CD4-positive, alpha-beta memory T cell (primary cell): ENCODE measurements at places on chromosomes 12 and 14.

- DNase-seq, result no peak
Measured at GRCh38 chr12:48932878-48933277, 7.6 kb upstream of the FKBP11 start.

DNA sequence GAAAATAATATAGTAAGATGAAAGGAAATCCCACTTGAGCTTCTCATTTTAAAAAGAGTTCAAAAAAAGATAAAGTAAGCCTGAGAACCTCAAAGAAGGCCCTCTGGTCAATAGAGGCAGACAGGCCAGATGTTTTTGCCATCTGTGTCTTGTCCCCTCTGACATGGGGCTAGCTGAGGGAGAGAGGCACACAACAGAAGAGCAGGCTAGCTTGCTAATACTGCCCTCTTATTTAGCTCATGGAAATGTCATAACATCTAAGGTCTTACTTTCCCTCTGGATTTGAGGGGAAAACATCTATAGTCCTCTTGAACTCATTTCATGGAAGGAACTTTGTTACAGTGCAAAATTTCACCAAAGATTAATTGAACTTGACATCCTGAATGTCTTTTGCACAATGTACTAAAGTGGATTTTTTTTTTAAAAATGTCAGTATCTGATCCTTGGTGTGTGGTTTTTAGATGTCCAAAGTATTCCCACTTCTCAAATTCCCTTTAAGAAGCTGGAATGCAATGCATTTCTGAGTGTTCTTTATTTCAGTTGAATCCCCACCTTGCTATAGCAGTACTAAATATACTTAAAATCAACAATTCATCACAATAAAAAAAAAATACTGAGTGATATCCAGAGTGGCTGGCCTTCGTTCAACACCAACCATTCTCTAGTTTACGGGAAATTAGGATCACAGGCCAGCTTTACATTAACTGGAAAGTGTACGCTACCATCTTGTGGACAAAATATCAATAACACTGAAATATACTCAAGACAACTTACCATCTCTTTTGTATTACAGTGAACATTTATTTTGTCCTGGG lies 176.7 kb downstream of the PAH start:
- DNase-seq, result no peak

DNA sequence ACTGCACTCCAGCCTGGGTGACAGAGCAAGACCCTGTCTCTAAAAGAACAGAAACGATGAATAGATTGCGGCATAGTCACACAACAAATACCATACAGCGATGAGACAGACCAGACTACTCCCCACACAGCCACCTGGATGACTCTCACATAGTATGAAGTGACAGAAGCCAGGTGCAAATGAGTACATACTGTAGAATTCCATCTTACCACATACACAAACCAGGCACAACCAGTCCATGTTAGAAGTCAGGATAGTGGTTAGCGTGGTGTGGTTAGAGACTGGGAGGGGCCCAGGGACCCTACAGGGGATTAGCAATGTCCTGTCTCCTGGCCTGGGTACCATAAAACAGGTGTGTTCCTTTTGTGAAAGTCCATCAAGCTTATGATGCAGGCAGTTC lies 53.8 kb downstream of the FAM222A start:
- DNase-seq, result no peak

DNA sequence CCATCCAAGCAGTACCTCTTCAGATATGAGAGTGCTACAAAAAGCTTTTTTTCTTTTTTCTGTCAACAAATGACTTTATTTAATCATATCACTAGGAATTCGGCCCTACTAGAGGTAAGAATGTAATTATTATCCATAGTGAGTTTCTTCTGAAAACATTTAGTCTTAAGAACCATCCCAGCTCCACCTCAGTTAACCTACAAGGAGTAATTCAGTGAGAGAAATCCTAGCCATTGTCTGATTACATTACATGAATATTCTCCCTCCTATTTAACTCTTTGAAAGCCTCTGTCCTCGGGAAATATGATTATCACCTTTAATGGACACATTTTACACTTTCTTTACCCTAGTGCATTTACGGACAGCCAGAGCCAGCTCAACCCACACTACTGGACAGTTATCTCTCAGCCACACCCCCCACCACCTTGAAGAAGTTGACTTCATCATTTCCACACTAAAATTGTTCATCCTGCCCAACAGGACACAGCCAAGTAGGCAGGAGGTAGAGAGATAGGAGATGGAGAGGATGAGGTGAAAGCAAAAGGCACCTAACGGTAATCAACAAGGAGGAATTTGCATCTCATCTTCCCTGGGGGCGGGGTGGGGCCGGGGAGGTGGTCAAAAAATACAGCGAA lies 1.3 kb downstream of the PPFIA2 start:
- no peak for DNase-seq

DNA sequence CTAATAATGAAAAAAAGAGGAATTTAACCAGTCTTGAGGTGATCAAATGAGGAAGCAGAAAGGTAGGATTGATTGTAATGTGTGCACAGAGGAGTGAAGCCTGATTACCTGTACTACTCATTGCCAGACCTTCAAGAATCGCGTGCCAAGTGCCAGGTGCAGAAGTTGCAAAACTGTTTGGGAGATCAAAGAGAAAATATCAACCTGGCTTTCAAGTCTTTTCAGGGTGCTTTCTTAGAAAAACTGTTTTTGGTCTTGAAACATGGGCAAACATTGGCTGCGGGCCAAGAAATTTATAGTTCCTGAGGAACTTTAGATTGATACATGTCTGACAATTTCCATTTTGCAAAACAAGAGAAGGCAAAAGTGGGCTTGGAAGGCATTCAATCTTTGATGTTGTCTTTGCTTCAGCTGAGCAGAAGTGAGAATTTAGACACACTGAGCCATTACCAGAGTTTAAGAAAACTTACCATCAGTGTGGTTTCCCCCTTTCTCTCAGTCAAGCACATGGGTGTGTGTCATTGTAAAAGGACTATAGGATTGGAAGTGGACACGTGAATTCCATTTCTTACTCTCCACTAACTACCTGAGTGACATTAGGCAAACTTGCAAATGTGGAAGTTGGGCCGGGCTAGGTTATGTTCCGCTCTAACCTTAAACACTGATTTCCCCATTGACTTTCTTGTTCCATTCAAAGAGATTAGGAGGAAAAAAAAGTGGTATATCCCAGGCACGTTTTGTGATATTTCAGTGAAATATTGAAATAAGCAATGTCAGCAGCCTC lies 486.2 kb downstream of the DIO2 start:
- no peak for DNase-seq
